Keratinocyte (primary cell): ENCODE measurements at places on chromosomes 3 and 15.

- H3K27me3 ChIP-seq = no peaks in the 10 kb centered on the region
- H3K4me1 ChIP-seq = no peaks in the 10 kb centered on the region
- H3K4me3 ChIP-seq = no peak overlapping the region
- DNase-seq = no peak
- no peak overlapping the region for H3K27ac ChIP-seq
Measured at GRCh38 chr3:73213896-73214295, 152.4 kb downstream of the EBLN2 start.

DNA sequence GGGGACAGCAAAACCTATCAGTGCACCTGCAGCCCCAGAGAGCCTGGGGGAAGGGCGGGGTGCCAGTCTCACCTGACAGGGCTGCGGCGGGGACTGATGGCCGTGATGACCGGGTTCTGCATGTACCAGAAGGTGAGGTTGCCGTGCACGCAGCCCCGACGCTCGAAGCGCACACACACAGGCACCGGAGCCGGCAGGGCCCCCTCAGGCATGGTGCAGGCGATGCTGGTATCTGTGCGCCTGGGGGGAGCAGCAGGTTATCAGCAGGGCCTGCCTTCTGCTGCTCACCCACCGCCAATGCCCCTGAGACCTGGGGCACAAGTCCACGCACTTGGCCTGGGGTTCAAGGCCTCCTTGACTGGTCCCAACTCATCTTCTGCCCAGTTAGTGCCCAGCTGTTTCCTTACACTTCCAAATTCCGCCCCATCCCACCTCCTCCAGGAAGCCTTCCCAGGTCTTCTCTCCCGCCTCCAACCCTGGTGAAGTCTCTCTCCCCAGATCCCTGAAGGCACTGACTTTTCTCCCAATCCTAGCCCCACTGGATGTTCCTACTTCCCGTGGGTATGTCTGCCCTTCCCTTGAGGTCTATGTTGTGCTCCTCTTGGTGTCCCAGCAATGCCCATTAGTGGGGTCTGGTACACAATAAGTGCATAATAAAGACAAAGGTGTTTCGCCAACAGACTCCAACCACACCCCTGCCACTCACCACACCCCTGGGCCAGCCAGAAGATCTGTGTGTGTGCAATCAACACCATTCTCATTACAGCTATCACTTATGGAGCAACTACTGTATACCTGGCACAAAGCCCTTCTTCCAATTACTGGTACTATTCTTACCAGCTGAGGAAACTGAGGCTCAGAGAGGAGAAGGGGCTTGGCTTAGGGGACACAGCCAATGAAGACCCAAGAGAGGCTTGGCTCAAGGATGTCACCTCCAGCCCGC lies 28.9 kb downstream of the H1-8 start:
- H3K27me3 ChIP-seq = peaks cover 6% of the 10 kb centered on the region
- H3K4me3 ChIP-seq = no peak overlapping the region

GRCh38 chr15:73851689-73852088 lies 21.7 kb upstream of the TBC1D21 start:
- H3K4me3 ChIP-seq = no peak overlapping the region
- H3K27me3 ChIP-seq = peaks cover 17% of the 10 kb centered on the region
- no peaks in the 10 kb centered on the region for H3K4me1 ChIP-seq
- peak; percentile 19 for DNase-seq

- H3K4me1 ChIP-seq = no peaks in the 10 kb centered on the region
- no peaks in the 10 kb centered on the region for H3K27me3 ChIP-seq
- H3K36me3 ChIP-seq = no peaks in the 10 kb centered on the region
- H3K4me3 ChIP-seq = no peak overlapping the region
- no peak overlapping the region for H3K27ac ChIP-seq
Measured at GRCh38 chr3:20394243-20394642, 208.2 kb upstream of the SGO1 start.

- no peaks in the 10 kb centered on the region for H3K27me3 ChIP-seq
- H3K36me3 ChIP-seq = no peaks in the 10 kb centered on the region
- H3K27ac ChIP-seq = no peak overlapping the region
Measured at GRCh38 chr3:170350515-170351413, 6.8 kb upstream of the SKIL start.

GRCh38 chr15:56886363-56886931 lies 32.0 kb upstream of the TCF12 start:
- H3K36me3 ChIP-seq = no peaks in the 10 kb centered on the region
- no peak for DNase-seq
- H3K4me3 ChIP-seq = peak overlapping the region; percentile 74
- peak overlapping the region; percentile 58 for H3K27ac ChIP-seq
